ENCODE measurements at places on chromosomes 11 and 22.

- DNase-seq = no peak
Measured at GRCh38 chr22:29266564-29267461, 968 bp downstream of the RHBDD3 start.

- no peak for DNase-seq
Measured at GRCh38 chr22:33326540-33327295, 268.5 kb upstream of the SYN3 start.

GRCh38 chr11:47388697-47389576 lies 10.6 kb upstream of the SPI1 start:
- no peak for DNase-seq

- DNase-seq = no peak
Measured at GRCh38 chr11:116335078-116335477, 437.7 kb downstream of the BUD13 start.
